IMR-90 (cell line): ENCODE measurements at places on chromosomes 4 and X. TPM values are rescaled to one million over a fixed set of nuclear protein-coding genes. Genes with fewer than 3 reads are reported as not detected.
A peak's percentile ranks its signal among the peaks of the same experiment; 100 is the strongest.

DNA sequence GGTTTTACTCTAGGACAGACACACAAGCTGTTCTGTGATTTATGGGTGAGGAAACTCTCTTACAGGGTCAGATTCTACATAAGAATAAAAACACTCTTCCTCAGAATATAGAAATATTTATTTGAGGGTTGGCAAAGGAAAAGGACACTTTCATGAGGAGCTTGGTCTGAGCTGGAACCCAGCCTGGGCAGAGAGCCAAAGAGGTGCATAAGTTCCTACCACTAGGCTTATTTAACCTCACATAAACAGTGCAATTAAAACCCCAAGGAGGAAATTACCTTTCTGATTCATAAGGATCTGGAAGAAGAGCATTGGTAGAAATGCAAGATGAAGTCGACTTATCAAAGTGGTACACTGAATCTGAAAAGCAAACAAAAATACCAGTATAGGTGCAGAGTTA lies 32.9 kb downstream of the SETD7 start:
- no peak overlapping the region for H3K4me3 ChIP-seq
- peaks cover 6% of the 10 kb centered on the region; the same call in 1 of the 2 replicates for H3K4me1 ChIP-seq
- H3K36me3 ChIP-seq = peaks cover 21% of the 10 kb centered on the region
- DNase-seq = peak; percentile 40

The NPNT gene
- total RNA-seq = not detected in 2 replicates

The FAM156A gene
- total RNA-seq = 7.5 TPM in 2 replicates

GRCh38 chr4:2457481-2458295 lies 11.2 kb upstream of the RNF4 start:
- no peak for DNase-seq
- H3K27ac ChIP-seq = no peak overlapping the region
- H3K36me3 ChIP-seq = no peaks in the 10 kb centered on the region
- peaks cover 2% of the 10 kb centered on the region; the same call in 1 of the 2 replicates for H3K4me1 ChIP-seq
- H3K27me3 ChIP-seq = peaks cover 14% of the 10 kb centered on the region
- no peak overlapping the region for H3K4me3 ChIP-seq

DNA sequence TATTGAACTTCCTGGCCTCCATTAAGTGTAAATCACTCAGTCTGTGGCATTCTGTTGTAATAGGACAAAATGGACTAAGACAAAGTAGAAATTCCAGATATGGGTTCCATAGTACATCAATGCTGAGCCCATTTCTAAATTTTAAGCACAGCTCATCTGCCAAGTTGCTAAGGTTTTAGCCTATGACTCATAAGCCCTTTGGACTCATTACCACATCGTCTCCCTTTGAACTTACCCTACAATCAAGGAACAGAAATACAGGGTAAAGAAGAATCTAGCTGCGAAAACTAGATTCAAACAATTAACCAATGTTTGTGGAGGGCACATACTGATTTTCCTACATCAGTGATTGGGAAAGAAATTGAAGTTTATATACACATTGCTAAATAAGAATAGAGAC lies 31.8 kb downstream of the NAA11 start:
- no peak for DNase-seq
- no peaks in the 10 kb centered on the region for H3K36me3 ChIP-seq
- no peaks in the 10 kb centered on the region for H3K27me3 ChIP-seq
- no peaks in the 10 kb centered on the region for H3K4me1 ChIP-seq
